ENCODE measurements at places on chromosomes 2 and 18.

DNA sequence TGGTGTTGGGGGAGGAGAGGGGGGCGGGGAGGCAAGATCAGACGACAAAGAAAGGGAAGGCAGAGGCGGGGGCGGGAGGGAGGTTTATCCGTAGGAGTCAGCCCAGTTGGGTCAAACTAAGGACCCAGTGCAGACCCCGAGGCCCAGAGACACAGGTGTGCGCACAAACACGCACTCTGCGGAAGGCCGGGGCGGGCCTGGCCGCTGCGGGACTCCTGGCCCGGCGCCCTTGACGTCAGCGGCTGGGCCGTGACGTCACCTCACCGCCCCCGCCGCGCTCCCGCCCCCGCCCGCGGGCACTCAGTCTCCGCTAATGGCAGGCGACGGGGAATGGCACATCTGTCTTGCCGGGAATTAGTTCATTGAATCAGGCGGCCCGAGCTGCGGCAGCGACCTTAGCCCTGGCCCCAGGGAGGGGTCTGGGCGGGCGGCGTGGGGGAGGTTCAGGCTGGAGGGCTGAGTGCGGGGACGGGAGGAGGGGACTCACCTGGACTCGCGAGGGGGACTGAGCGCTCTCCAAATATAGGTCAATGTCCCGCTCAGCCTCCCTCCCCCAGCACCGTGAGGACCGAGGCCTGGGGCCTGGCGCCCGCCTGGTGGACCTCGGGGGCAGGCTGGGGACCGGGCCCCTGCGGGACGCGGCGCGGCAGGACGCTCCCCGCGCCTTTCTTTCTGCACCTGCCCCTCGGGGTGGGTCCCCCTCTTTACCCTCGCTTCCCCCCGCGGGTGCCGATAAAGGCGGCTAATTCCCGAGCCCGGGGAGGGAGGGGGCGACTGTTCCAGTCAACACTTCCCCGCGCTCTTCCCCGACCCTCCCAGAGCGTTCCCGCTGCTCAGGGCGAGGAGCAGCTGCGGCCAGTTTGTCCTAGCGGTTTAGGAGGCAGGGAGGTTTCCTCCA lies 15.5 kb upstream of the ECEL1 start:
- peaks cover 8% of the 10 kb centered on the region for H3K4me1 ChIP-seq
- no peaks in the 10 kb centered on the region for H3K36me3 ChIP-seq
- H3K4me3 ChIP-seq, result no peak overlapping the region
- DNase-seq, result peak; percentile 45
- peaks cover 31% of the 10 kb centered on the region for H3K27me3 ChIP-seq

DNA sequence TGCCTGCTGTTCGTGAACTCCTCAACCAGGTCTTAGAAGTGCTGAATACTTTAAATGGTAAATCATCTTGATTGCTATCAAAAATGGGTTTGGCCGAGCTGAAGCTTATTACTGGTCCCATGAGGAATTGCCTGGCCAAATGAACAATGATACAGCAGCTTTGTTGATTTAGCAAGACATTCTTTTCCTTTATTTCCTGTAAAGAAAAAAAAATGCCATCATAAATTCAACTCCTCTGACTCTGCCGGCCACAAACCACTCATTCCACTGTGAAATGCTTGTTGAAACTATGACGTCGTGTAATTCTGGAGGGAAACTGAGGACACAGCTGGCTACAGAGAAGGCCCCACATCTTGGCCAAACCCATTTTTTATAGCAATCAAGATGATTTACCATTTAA lies 74.2 kb upstream of the ID2 start:
- no peaks in the 10 kb centered on the region for H3K27me3 ChIP-seq
- H3K36me3 ChIP-seq, result peaks cover 2% of the 10 kb centered on the region
- H3K4me3 ChIP-seq, result no peak overlapping the region
- no peak for DNase-seq

DNA sequence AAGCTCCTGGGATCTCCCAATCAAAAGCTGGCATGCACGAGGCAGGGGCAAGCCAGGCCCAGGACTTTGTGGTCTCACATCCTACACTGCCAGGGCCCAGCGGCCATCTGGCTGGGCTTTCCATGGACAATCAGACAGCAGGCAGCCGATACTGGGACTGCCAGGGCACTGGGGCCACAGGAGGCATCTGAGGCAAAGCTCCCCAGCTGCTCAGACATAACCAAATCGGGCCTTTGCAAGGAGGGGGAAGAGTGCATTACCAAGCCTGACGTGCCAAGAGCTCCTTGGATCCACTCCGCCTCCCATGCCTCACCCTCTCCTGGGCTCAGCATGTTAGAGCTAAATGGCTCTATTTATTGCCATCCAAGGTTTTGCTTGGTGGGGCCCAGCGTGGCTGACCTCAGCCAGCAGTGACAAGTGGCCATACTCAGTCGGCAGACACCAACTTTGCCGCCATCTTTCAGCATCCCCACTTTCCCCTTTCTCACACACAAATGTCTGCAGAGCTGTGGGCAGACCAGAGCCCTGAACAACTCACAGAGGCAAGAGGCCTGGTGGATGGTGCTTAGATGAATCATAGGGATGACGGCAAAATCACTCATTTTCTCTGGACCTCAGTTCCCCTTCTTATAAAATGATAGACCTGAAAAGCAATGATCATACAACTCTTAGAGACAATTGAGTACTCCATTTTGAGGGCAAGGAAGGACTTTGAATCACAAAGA lies 200.8 kb downstream of the TTC32 start:
- no peaks in the 10 kb centered on the region for H3K4me1 ChIP-seq
- no peak for DNase-seq
- H3K27me3 ChIP-seq, result no peaks in the 10 kb centered on the region
- H3K27ac ChIP-seq, result no peak overlapping the region
- no peaks in the 10 kb centered on the region for H3K36me3 ChIP-seq

GRCh38 chr2:72112401-72112800 lies 35.3 kb downstream of the CYP26B1 start:
- H3K4me3 ChIP-seq, result no peak overlapping the region
- no peak overlapping the region for H3K27ac ChIP-seq
- H3K4me1 ChIP-seq, result peaks cover 21% of the 10 kb centered on the region
- H3K36me3 ChIP-seq, result no peaks in the 10 kb centered on the region

DNA sequence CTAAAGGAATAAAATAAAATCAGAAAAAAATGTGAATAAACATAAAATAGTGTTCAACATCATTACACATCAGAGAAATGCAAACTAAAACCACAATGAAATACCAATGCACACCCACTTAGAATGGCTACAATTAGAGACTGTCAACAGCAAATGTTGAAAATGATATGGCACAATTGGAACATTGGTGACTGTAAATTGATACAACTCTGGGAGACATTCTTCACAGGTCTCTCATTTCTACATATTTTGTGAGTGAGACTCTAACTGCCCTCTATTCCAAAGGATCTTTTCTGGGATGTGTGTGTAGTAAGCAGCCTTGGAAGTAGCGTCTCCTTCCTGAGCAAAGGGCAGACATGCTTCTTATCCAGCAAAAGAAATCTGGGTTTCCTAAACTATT lies 323.0 kb downstream of the FBXO15 start:
- DNase-seq, result peak; percentile 42
- H3K4me1 ChIP-seq, result no peaks in the 10 kb centered on the region
- H3K27ac ChIP-seq, result no peak overlapping the region
- H3K27me3 ChIP-seq, result no peaks in the 10 kb centered on the region

- H3K4me1 ChIP-seq, result no peaks in the 10 kb centered on the region
- H3K27me3 ChIP-seq, result peaks cover 3% of the 10 kb centered on the region
- H3K27ac ChIP-seq, result no peak overlapping the region
Observed at GRCh38 chr2:157596992-157597681, 31.5 kb downstream of the ACVR1C start.

GRCh38 chr2:160041091-160041490 lies 21.3 kb downstream of the PLA2R1 start:
- H3K4me1 ChIP-seq, result no peaks in the 10 kb centered on the region
- no peak overlapping the region for H3K27ac ChIP-seq
- DNase-seq, result no peak
- H3K4me3 ChIP-seq, result no peak overlapping the region
- no peaks in the 10 kb centered on the region for H3K27me3 ChIP-seq

All from trophoblast cell (in vitro differentiated cells and primary cell).